ENCODE measurements at places on chromosomes 5 and 9. TPM values are rescaled to one million over a fixed set of nuclear protein-coding genes. Genes with fewer than 3 reads are reported as not detected.

CRB2 gene
- 0.08 TPM for polyA plus RNA-seq

ACSL6 gene
- polyA plus RNA-seq = 2.0 TPM

WNT8A gene
- not detected for polyA plus RNA-seq

SAXO1 gene
- polyA plus RNA-seq = 0.08 TPM

STOM gene
- 25.4 TPM for polyA plus RNA-seq

TPM2 gene
- polyA plus RNA-seq = 227 TPM

GPR151 gene
- polyA plus RNA-seq = not detected

MRPS27 gene
- polyA plus RNA-seq = 9.4 TPM

OR13C5 gene
- not detected for polyA plus RNA-seq

ENTREP1 gene
- 8.8 TPM for polyA plus RNA-seq

NUTM2G gene
- polyA plus RNA-seq = not detected

FOXD4 gene
- 0.68 TPM for polyA plus RNA-seq

FOXD4L6 gene
- not detected for polyA plus RNA-seq

MYOT gene
- polyA plus RNA-seq = 1.2 TPM

INSL4 gene
- not detected for polyA plus RNA-seq

FBP2 gene
- polyA plus RNA-seq = 0.47 TPM

DAB2 gene
- 28.4 TPM for polyA plus RNA-seq

FAM81B gene
- polyA plus RNA-seq = 0.27 TPM

GPX3 gene
- 271 TPM for polyA plus RNA-seq

BARHL1 gene
- not detected for polyA plus RNA-seq

GZMA gene
- 0.91 TPM for polyA plus RNA-seq

SEPTIN8 gene
- polyA plus RNA-seq = 17.9 TPM

KCNV2 gene
- not detected for polyA plus RNA-seq

SLC1A3 gene
- 1.2 TPM for polyA plus RNA-seq

CCL27 gene
- polyA plus RNA-seq = not detected

MEF2C gene
- 3.0 TPM for polyA plus RNA-seq

RGP1 gene
- polyA plus RNA-seq = 9.3 TPM

TRIP13 gene
- polyA plus RNA-seq = 0.38 TPM

RLN2 gene
- polyA plus RNA-seq = 0.63 TPM

NFIB gene
- polyA plus RNA-seq = 10.0 TPM

PRSS3 gene
- 986 TPM for polyA plus RNA-seq

N4BP3 gene
- 0.75 TPM for polyA plus RNA-seq

WNK2 gene
- polyA plus RNA-seq = 77.4 TPM

PLAC8L1 gene
- 0.87 TPM for polyA plus RNA-seq

CCDC192 gene
- not detected for polyA plus RNA-seq

PTPN3 gene
- polyA plus RNA-seq = 16.6 TPM

ZNF354C gene
- polyA plus RNA-seq = 0.91 TPM

ADRA1B gene
- polyA plus RNA-seq = 0.49 TPM

SURF1 gene
- polyA plus RNA-seq = 73.9 TPM

SNX24 gene
- 5.6 TPM for polyA plus RNA-seq

MCIDAS gene
- 0.16 TPM for polyA plus RNA-seq

BNC2 gene
- 0.42 TPM for polyA plus RNA-seq

NRARP gene
- polyA plus RNA-seq = 1.3 TPM

All from pancreas (tissue), 10 donors.